ENCODE measurements at places on chromosomes 3 and 15. TPM values are rescaled to one million over a fixed set of nuclear protein-coding genes. Genes with fewer than 3 reads are reported as not detected.

DNA sequence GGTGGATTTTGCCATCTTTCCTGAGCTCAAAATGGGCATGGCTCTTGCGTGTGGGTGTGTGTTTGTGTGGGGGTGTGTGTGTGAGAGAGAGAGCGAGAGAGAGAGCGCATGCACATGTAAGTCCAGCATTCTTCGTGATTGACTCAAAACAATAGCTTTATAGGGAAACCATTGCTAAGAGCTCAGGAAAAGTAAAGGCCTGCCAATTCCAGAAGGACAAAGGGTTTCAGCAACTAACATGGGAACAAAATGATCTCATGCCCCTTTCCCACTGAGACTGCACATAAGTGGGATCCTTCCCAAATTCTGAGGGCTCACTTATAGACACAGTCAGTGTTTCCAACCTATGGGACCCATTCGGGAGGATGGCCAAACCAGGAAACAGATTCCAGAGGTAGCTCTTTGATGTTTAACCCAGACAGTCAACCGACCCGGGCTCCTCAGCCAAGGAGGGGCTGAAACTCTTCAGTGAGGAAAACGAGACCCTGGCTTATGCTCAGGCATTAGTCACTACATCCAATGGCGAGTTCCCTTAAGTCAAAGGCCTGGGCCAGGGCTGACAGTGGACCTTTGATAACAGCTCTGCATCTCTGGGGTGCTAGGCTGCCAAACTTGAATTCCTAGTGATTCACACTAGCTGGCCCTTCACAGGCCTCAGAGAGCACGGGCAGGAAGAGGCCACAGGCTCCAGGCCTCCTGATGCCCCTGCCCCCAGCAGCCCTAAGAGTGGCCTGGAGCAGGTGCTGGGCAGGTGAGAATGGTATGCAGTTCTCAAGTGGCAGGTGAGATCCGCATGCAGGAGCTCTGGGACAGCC is 305.0 kb upstream of the C2CD4B start:
- peak; percentile 10 for DNase-seq

GRCh38 chr3:168884353-168884903 is 779.1 kb downstream of the MECOM start:
- peak; percentile 67 for DNase-seq

GRCh38 chr15:89486726-89487050 is 9.7 kb downstream of the RHCG start:
- no peak for DNase-seq

DNA sequence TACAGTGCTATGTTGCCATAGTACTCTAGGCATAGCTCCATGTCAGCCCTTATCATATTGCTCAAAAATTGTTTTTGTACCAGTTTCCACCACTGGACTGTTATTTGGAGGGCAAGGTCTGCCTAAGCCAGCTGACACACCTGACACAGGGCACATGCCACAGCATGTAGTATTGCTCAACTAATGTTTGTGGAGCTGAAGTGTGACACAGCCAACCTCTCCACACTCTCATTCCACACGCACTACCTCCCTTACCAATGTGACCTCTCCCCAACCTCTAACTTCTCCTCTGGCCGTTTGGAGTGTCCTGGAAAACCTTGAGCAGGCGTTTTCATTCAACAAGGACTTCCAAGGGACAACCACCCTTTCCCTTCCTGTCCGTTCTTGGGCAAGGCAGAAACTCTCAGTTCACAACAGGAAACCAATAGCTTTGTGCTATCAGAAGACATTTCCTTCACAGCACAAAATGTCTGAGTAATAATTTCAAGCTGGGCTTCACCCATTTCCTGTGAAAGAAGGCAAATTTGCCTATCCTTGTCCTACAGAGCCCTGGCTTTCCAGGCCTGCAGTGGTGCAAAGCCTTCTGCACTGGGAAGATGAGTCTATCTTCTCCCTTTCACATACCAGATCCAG is 38.4 kb downstream of the TLNRD1 start:
- peak; percentile 64 for DNase-seq

- DNase-seq: no peak
These were observed 853 bp downstream of the TCAIM start for GRCh38 chr3:44339181-44340057.

Gene ZNF621
- 9.6 TPM for total RNA-seq

Gene GREM1
- total RNA-seq: 0.07 TPM

All from pulmonary artery endothelial cell (primary cell).